ENCODE measurements at places on chromosomes 6 and 20. TPM values are rescaled to one million over a fixed set of nuclear protein-coding genes. Genes with fewer than 3 reads are reported as not detected.

CLIC5 gene
- 9.2 TPM for total RNA-seq

SYTL3 gene
- 3.9 TPM for total RNA-seq

PPARD gene
- 24.9 TPM for total RNA-seq

SCUBE3 gene
- 57.6 TPM for total RNA-seq

MTCH1 gene
- total RNA-seq: 171 TPM

PNPLA1 gene
- not detected for total RNA-seq

CDH4 gene
- 0.10 TPM for total RNA-seq

LY6G6C gene
- not detected for total RNA-seq

CYP21A2 gene
- 2.3 TPM for total RNA-seq

RAB44 gene
- 0.29 TPM for total RNA-seq

PAK5 gene
- total RNA-seq: 0.33 TPM

SLC25A27 gene
- total RNA-seq: 19.7 TPM

FILIP1 gene
- 34.4 TPM for total RNA-seq

ISM1 gene
- total RNA-seq: 42.9 TPM

SH3BGRL2 gene
- 23.7 TPM for total RNA-seq

SMLR1 gene
- not detected for total RNA-seq

TAAR1 gene
- not detected for total RNA-seq

HLA-F gene
- total RNA-seq: 124 TPM

CD93 gene
- 160 TPM for total RNA-seq

CLPSL2 gene
- not detected for total RNA-seq

MATN4 gene
- total RNA-seq: 0.69 TPM
